HT-29 (cell line): ENCODE measurements at places on chromosomes 2 and 18.

DNA sequence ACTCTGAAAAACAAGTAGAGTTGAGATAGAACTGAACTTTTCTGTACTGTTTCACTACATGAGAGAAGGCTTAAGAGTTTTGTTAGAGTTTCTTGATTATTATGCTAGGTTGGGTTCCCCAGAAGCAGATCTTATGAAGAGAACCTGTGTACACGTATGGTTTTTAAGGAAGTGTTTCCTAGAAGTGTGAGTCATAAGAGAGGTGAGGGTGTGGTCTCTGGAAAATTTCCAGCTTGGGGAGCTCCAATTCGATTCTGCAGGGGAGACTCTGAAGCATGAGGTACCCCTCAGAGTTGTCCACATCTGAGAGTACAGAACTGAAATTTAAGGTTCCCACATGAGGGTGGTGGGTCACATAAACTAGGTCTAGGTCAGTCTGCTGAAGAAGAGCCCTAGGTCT lies 83.3 kb upstream of the MAP2 start:
- DNase-seq: peak; percentile 25

DNA sequence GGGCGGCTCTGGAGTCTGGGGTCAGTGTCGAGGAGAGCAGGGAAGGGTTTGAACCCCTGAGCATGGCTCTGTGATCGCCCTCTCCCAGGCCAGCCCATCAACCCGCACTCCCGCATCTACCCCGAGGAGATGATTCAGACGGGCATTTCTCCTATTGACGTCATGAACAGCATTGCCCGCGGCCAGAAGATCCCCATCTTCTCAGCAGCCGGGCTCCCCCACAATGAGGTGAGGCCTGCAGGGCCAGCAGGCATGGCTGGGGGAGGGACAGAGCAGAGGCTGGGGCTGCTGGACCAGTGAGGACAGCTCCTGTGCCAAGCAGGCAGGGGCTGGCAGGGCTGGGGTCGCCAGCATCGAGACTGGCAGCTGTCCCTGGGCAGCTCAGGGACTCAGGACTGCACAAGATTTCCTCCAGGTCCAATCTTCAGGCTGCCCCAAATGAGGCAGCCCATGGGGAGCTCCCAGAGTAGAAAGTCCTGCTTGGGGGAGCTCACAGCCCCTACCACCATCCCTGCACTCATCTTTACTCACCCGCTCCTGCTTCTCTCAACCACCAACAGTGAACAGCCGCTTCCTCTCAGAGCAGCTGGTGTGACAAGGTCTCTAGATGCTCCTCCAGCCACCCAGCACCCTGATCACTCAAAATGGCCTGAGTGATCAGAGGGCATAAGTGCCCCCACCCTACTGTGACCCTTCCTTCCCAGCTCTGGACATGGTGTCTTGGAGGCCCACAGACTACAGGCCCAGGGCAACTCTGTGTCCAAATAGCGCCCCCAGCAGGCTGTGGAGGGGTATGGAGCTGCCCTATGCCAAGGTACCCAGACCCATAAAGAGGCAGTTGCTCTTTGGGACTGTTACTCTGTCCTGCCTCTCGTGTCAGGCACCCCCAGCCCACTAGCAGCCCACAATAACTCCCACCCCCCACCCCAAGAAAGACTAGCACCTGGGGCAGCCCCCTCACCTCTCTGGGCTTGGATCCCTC lies 18.3 kb upstream of the ANKRD53 start:
- no peak for DNase-seq

- DNase-seq: peak; percentile 83
Measured at GRCh38 chr2:85409845-85410583, at the start of gene CAPG. TSS of gene CAPG (minus strand) at chr2:85410366. CDS start at chr2:85402145, 8,221 bp downstream.

DNA sequence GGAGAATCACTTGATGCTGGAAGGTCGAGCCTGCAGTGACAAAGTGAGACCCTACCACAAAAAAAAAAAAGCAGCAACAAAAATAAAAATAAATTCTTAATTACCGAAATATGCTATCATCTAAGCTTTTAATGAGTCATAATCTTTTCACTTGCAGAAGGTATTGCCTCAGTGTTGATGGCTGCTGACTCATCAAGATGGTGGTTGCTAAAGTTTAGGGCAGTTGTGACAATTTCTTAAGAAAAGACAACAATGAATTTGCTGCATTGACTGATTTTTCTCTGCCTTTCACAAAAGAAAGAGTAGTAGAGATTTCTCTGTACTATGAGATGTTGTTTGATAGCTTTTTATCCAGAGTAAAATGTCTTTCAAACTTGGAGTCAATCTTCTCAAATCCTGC lies 1809.0 kb downstream of the SUCLG1 start:
- DNase-seq: no peak

GRCh38 chr2:225028572-225028971 lies 13.7 kb downstream of the DOCK10 start:
- no peak for DNase-seq

GRCh38 chr18:11518788-11519685 lies 90.4 kb upstream of the SLC35G4 start:
- peak; percentile 75 for DNase-seq

DNA sequence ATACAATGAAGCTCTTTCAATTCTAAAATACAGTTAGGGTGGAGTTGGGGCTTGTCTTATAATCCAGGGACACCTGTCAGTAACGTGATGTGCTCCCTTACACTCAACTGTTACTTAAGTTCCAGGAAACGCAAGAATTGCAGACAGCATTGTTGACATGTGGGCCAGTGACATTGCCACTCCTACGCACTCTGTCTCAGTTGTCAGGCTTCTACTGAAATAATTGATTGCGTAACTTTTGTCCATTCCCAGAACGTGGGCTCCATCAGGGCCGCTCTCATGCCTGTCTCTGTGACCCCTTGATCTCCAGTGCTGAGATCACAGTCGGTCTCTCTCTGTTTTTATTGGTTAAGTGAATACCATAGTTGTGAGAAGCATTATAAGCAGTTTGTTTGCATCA lies 487.8 kb downstream of the GALR1 start:
- DNase-seq: no peak

DNA sequence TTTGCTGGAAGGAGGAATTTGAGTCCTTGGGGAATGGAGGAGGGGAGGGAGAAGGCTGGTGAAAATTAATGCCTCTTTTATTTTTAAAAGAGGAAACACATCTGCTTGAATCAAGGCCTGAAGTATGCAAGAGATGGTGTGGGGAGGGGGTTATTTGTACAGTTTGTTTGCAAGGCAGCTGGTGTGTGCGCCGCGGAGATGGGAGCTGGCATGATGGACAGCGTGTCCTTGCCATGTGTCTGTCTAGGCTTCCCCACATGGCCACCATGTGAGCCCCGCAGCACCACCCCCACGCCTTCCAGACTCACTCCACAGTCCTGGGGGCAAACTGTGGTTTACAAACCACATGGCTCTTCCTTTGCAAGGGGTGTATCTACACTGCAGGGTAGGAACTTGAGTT lies 154.8 kb upstream of the APCDD1 start:
- no peak for DNase-seq

- no peak for DNase-seq
Measured at GRCh38 chr2:74063486-74063885, 78.8 kb downstream of the TET3 start.

- DNase-seq: no peak
Measured at GRCh38 chr2:166060191-166060590, 67.6 kb downstream of the SCN1A start.

GRCh38 chr2:86037141-86037794 lies 68.4 kb downstream of the POLR1A start:
- DNase-seq: no peak

DNA sequence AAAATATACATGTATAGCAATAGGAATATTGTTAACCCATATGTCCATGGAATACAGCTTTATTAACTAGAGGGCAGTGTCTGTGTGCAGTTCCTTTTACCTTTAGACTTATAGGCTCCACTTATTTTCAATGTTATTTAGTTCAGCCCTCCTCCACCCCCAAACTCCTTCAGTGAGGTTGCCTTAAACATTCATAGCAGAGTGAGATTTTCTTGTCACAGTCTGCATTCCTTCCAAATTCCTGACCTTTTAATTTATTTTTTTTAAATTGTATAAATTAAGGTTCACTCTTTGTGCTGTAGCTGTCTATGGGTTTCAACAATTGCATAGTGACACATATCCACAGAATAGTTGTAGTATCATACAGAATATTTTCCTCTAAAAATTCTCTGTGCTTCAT lies 30.9 kb downstream of the TFPI start:
- DNase-seq: no peak

- DNase-seq: no peak
Measured at GRCh38 chr18:77716282-77716681, 466.6 kb downstream of the GALR1 start.

GRCh38 chr2:181305301-181306123 lies 151.7 kb upstream of the ITGA4 start:
- no peak for DNase-seq

GRCh38 chr18:9775178-9775577 lies 67.1 kb downstream of the RAB31 start:
- no peak for DNase-seq

GRCh38 chr2:43105586-43106558 lies 120.5 kb downstream of the ZFP36L2 start:
- peak; percentile 59 for DNase-seq

- DNase-seq: no peak
Measured at GRCh38 chr2:235850289-235850688, 317.9 kb downstream of the GBX2 start.

DNA sequence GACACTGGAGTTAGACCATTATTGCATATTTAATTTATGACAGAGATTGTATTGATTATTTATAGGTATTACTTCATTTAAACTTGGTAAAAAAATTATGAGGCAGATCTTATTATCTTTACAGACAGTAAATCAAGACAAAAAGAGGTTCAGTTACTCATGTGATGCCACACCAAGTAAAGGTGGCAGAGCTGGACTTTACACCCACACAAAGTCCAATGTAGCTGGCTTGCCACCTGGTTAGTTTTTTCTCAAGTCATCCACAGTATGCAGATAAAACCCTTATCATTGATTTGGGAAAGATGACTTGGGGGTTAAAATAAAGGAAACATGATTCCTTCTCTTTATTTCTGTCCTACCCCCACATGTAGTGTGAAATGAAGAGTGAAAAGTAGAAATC lies 137.2 kb downstream of the CNTNAP5 start:
- DNase-seq: no peak

GRCh38 chr2:42916324-42916723 lies 123.9 kb upstream of the HAAO start:
- no peak for DNase-seq

DNA sequence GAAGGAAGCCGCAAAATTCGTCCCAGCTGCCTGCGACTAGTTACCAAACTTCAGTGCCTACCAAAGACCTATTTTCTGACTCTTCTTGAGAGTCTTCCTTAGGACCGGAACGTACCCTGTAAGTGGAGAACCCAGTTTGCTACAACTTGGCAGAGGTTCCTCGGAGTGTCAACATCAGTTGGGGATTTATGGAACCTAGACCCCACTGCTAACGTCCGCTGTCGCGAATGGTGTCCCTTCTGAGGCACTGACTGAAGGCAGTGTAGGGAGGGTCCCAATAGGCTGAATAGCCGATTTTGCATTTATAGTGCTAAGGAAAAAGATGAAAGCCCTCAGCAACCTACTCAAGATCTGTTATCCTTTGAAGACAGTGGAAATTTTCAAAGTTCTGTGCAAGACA lies 568 bp upstream of the STK17B start:
- no peak for DNase-seq

DNA sequence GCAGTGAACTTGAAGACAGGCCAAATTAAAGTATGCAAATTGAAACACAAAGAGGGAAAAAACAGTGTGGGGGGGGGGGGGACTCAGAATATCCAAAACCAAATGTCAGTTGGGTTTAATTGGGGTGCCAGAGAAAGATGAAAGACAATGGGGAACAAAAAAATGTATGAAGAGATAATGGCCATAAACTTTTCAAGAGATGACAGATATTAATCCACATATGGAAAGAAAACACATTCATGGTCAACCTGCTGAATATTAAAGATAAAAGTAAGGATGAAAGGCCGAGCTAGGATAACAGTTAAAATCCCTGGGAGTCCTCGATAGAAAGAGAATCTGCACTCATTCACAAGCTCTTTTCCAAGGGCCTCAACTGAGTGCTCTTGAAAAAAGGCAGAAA lies 26.6 kb downstream of the SMAD2 start:
- no peak for DNase-seq

- DNase-seq: no peak
Measured at GRCh38 chr18:29496152-29496680, 1319.3 kb upstream of the CDH2 start.

DNA sequence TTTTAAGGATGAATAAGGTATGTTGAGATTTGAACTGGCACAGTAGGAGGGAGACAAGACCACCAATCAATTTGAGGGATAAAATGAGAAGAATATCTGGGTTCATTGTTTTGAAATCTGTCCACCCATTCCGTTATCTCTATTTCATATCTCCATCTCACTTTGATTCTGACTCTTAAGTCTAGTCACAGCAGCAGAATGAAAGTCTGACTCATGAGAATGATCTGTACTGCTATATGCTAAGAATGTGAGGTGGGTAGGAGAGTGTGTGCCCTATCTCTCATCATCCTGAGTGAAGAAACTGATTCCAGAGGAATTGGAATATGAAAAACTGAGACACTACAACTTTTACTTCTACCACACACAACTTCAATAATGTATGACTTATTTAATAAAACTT lies 1994.5 kb upstream of the PIK3C3 start:
- DNase-seq: no peak

- no peak for DNase-seq
Measured at GRCh38 chr2:102258386-102259074, 52.8 kb upstream of the IL1RL1 start.
